ENCODE measurements at places on chromosomes 7 and 10.

DNA sequence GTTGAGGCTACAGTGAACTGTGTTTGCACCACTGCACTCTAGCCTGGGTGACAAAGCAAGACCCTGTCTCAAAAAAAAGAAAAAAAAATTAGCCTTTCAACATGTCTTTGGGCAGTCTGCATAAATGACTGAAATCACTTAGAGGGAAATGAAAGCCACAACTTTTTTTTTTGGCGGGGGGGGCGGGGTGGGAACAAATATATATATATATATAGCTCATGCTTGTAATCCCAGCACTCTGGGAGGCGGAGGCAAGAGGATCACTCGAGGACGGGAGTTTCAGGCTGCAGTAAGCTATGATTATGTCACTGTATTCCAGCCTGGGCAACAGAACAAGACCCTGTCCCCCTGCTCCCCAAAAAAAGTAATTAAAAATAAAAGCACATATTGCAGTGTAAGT is 23.4 kb upstream of the MICU1 start:
- DNase-seq, result no peak

GRCh38 chr7:95169678-95170077 is 154.7 kb downstream of the PON1 start:
- DNase-seq, result peak; percentile 3

GRCh38 chr10:118112543-118113125 is 65.9 kb upstream of the RAB11FIP2 start:
- DNase-seq, result no peak

DNA sequence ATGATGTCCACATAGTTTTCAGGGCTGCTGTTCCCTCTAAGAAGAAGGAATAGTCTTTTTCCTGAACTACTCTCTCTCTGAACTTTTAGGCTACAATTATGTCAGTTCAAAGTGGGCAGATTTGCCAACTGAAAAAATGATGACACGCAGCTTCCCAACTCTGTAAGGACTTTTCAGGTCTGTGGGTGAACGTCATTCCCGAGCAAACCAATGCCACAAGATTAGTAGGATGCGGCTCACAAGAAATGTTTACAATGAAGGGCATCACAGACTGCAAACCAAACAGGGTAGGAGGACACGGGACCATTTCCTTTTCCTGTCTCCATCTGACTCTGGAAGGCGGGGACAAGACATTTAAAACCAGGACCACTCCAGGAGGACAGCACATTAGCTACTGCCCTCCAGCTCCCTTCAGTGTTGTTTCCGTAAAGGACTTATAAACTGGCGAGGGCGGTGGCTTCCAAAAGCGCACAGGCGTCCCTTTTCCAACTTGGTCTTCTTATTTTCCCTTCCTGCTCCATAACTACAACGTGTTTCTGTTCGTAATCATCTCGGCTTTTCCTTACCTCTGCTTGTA is 539 bp upstream of the MKLN1 start:
- peak; percentile 22 for DNase-seq

GRCh38 chr7:145082366-145083161 is 246.7 kb upstream of the TPK1 start:
- DNase-seq, result no peak

- no peak for DNase-seq
These were observed 4.6 kb upstream of the CYP2C19 start for GRCh38 chr10:94757916-94758315.

GRCh38 chr10:110244550-110244949 is 37.1 kb downstream of the MXI1 start:
- no peak for DNase-seq

- no peak for DNase-seq
These were observed 3.1 kb downstream of the CD36 start for GRCh38 chr7:80641548-80641947.

- DNase-seq, result no peak
These were observed 166.3 kb downstream of the GRID1 start for GRCh38 chr10:86200269-86200668.
